ENCODE measurements at places on chromosomes 11 and 22. TPM values are rescaled to one million over a fixed set of nuclear protein-coding genes. Genes with fewer than 3 reads are reported as not detected.

Gene MAPK12
- 70.2 TPM for total RNA-seq

GRCh38 chr22:27768027-27768653 is 33.4 kb downstream of the MN1 start:
- no peak for DNase-seq

GRCh38 chr11:70491696-70492472 is 93.6 kb downstream of the CTTN start:
- DNase-seq: no peak

- peak; percentile 14 for DNase-seq
Measured at GRCh38 chr11:121482231-121483129, 29.7 kb upstream of the SORL1-AS1 start.

DNA sequence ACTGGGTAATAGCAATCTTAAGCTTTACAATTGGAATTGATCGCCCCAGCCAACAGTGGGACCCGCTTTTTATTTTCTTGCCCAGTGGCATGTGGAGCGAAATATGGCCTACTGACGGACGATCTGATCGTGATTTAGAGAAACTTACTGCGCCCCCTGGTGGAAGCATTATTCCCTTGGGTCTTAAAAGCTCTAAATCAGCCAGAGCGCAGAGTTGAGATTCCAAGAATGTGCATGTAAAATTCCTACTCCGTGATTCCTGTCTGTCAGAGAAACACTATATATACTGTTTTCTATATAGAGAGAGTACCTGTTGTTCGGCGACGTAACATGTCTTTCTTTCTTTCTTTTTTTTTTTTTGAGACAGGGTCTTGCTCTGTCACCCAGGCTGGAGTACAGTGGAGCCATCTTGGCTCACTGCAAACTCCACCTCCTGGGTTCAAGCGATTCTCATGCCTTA is 3.7 kb upstream of the DPF2 start:
- peak; percentile 90 for DNase-seq

GRCh38 chr11:37378958-37379357 is 780.9 kb upstream of the RAG2 start:
- DNase-seq: no peak

Gene KREMEN1
- total RNA-seq: 0.26 TPM

Gene BCO2
- total RNA-seq: 0.63 TPM

DNA sequence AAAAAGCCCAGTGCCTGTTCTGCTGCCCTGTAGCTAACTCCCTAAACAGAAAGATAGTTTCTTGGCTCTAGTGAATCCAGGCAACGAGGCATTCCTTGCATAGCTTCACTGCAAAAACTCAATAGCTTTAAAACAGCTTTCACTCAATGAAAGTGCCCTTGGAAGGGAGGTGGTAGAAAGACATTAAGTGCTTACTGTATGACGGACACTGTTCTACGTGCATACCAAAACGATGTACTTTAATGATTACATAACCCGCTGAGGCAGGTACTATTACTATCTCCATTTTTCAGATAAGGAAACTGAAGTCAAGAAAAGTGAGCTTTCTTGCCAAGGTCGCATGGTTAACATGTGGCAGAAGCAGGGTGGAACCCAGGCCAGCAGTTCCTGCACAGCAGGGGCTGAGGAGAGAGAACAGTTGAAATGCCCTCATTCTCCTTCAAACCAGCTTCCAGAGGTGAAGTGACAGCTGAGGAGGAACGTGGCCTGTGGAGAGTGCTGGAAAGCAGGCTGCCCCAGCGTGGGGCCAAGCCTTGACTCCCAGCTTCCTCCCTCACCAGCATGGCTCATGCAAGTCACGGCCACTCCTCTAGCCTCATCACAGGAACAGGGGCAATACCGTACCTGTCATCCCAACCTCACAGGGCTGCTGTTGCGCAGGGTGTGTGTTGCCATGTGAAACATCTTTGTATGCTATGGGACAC is 227.5 kb upstream of the NARS2 start:
- DNase-seq: no peak
